ENCODE measurements at places on chromosomes 6 and 20. TPM values are rescaled to one million over a fixed set of nuclear protein-coding genes. Genes with fewer than 3 reads are reported as not detected.

The ABCC10 gene
- total RNA-seq = 22.0 TPM

The TBXT gene
- total RNA-seq = not detected

The GNMT gene
- total RNA-seq = not detected

The ZNF165 gene
- 0.62 TPM for total RNA-seq

The TRAPPC3L gene
- not detected for total RNA-seq

The HTR1E gene
- total RNA-seq = 0.16 TPM

The EYA2 gene
- total RNA-seq = 0.94 TPM

The ABHD16A gene
- 48.2 TPM for total RNA-seq

DNA sequence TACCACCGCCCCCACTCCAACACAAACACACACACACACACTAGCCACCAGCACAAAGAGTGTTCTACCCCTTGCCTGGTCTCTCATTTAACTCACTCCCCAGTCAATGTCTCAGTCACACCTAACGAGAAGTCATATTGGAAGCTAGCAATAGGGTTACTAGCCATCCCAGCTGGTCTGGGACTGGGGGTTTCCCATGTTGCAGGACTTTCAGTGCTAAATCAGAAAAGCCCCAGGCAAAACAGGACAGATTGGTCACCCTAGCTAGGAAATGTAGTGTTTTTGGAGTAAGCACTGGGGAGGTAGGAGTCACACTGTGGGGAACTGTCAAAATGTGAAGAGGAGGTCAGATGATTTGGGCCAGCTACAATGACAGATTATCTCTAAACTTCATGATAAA is 158.1 kb downstream of the UNC5CL start:
- DNase-seq = no peak

- DNase-seq = no peak
Measured at GRCh38 chr6:170063851-170064602, 226.9 kb downstream of the DLL1 start.

GRCh38 chr6:24323632-24324337 is 34.1 kb downstream of the DCDC2 start:
- DNase-seq = no peak

GRCh38 chr20:44135012-44135412 is 52.0 kb downstream of the JPH2 start:
- DNase-seq = no peak

DNA sequence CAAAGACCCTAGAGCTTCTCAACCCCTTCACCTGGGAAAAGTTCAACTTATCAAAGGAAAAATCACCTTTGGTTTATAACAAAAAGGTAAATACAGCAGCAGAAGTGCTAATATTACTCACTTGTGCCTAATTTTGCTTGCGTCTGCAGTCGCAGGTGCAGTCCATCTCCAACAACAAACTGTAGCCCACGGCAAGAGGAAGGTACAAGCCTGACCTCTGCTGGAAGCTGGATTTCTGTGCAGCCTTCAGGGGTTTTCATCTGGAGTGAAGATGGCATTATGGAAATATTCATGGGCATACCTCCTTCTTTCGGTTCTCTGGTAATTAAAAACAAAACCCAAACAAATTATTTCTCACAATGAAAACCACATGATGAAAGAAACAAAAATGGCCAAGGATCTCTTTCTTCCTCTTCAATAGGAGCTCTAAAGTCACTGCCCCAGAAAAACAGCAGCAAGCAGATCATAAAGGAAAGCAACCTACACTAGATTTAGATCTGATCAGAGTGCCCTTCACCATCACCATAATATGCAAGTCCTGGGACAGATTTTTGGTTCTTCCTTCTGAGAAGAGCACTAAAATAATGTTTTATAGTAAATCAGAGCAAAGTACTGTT is 7.8 kb downstream of the UBE3D start:
- peak; percentile 10 for DNase-seq

DNA sequence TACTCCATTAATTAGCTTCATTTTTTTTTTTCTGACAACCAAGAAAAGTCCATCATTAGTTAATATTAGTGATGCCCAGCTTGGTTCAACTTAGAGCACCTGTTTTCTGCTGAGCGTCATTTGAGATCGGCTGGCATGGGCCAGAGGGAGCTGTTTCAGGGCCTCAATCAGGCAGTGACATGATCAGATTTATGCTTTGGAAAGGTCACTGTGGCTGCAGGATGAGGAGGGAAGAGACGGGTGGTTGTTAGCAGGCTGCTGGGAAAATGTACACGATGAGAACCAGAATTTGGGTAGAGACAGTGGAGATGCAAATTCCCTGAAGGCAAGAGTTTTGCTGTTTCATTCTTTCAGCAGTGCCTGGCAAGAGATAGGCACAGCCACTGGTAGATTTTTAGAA is 4.4 kb upstream of the STX16 start:
- no peak for DNase-seq

- no peak for DNase-seq
Measured at GRCh38 chr6:109718991-109719390, 27.9 kb downstream of the FIG4 start.

DNA sequence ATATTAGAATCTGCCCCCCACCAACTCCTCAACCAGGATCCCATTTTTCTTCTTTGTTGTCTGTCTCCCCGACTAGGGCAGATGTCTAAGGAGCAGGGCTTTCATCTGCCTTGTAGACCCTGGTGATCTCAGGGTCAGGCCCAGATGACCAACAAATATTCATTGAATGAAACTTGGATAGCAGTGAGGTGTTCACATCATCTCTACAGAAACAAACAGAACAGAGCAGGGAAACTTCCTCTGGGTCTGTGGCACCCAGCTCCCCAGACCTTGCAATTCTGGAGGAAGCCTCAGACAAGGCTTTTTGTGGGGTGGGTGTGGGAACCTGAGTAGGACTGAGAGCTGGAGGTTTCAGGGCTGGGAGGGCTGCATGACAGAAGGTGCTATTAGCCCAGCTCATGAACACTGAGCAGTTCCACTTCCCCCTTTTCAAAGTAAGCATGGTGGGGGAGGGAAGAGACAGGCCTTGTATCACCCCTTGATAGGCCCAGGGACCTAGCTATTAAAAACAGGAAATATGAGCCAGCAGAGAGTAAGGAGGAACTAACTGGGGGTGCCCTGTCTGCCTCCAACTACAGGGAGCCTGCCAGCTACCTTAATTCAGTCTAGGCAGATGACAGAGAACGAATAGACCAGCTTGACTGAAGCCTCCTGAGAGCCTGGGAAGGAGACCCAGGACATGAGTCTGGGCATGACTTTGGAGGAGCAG is 37.3 kb upstream of the TOP1 start:
- DNase-seq = no peak

DNA sequence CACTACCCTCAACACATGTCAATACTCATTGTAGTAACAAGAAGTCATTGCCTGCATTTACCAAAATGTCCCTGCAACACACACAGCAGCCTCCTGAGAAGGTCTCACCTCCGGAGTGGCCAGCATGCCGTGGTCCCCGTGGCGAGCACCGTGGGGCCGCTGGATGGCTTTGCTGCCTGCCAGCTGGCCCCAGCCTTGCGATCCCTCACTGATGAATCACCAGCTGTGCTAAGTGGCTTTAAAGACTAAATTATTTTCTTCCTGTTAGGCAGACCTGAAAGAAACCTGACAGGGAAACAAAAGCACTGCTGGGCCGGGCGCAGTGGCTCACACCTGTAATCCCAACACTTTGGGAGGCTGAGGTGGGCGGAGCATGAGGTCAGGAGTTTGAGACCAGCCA is 306.7 kb downstream of the CDH4 start:
- DNase-seq = no peak

- DNase-seq = no peak
Measured at GRCh38 chr20:34512266-34512954, 3.8 kb upstream of the DYNLRB1 start.

GRCh38 chr6:4401408-4402368 is 266.3 kb upstream of the ECI2 start:
- DNase-seq = no peak

- DNase-seq = no peak
Measured at GRCh38 chr6:14172562-14172961, 55.0 kb downstream of the CD83 start.

DNA sequence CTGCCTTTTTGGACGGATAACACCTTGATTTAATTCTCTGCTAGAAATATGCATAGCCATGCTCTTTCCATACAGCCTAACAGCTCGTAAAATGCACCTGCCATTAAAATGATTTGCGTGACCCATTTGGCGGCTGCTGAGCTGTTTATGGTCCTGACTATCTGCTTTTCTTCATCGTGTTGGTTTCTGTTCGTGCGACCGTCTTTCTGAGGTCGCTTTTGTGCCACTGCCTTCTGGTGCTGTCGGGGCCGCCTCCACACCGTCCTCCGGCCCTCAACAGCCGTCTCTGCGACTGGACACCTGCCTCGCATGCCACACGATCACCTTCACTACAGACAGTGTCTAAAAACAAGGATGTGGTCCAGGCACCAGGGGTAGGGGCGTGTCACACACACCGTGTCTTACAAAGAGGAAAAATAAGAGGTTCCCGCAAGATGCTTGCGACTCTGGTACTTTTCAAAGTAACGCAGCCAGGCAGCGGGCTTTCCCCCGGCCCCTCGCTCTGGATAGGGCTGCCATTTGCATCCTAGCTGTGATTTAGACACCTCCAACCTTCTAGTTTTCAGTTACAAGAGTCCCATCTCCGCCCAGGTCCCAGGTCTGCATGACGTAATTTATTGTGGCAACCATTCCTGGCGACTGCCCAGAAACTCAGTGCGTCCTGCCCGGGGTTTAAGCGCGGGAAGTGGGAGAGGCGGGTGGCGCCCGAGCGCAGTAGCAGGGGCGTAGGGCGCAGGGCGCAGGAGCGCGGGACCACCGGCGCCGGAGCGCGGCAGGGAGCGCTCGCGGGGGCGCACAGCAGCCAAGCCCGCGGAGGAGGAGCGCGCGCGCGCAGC is at the start of gene STMND1:
STMND1 (plus strand) TSS at position 629 of the 836 bp plus-strand sequence. CDS start 208 bp downstream, outside the sequence.
- no peak for DNase-seq

DNA sequence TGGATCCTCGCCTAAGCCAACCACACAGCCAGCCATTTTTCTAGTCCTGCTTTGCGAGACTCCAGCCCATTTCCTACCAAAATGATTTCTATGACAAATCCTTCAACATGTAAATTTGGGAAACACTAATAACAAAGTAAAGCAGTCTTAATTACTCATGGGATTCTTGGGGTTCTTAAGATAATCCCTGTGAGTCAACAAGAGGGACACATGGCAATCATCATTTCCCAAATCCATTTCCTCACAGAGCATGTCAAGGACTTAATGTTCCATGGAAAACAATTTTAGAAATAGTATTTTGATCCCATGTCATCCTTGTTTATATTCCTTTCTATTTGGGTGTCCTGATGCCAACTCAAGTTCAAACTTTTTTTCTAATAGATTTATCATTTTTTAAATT is 322.7 kb upstream of the NOX3 start:
- no peak for DNase-seq

DNA sequence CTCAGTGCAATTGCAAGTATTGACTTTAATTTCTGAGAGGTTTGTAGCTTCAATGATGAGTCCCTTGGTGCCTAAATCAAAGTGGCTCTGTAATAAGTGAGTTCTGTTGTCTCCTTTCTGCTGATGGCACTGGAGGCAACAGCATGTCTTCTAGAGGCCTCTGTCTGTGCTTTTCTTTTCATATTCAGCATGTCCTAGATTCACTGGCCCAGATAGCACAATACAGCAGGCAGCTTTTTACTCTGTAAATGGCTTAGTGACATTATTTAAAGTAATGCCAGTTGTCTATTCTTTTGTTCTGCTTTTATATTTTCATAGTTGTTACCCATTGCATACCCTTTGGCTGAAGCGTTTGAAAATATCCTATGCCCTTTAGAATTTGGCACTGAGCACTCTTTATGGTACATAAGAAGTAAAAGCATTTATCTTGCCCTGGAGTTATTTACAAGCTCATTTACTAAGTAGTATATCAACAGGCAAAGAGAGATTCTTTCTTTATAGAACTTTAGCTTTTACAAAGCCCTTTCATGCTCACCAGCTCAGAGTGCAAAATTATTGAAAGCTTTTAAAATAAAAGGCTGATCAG is 271.5 kb upstream of the KCNQ5 start:
- DNase-seq = no peak

DNA sequence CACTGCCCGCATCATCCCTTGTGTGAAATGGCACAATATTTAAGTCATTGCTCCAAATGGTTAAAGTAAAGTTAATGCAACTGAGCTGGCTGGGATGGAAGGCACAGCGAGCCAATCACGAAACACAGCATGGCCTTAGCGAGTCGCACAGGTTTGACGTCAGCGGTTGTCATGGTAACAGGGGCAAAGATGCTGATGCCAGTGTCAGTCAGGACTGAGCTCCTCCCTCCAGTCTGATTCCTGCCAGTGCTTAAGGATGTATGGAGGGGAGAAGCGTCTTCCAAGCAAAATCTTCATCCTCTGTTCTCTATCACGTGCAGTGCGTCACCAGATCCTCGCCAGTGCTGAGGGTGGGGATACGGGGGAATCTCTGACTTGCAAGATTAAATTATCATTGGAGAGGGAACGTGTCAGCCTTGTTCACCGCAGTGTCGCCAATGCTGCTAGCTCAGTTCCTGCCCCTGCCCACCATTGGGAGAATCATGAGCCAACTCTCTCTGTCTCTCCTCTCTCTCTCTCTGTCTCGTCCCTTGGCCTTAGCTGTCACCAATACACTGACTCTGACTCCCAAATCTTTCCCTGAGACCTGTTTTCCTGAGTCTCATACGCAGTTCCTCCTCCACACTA is 24.5 kb downstream of the TSPYL4 start:
- DNase-seq = peak; percentile 93

DNA sequence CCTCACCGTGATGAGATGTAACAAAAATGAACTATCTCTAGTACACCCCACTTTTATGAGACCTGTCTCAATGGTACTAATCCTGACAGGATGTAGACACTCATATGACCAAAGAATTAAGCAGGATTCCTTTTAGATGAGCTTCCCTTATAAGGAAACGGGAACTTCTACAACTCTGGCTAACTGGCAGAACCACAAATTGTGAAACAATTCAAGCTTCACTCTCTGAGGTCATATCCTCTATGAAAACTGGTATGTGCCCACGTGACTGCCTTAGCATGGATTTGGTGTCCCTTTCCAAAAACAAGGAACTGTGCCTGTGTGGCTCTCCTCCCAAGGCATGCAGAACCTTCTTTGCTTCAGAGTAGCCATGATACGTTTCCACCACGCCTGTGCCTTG is 14.1 kb upstream of the CPNE5 start:
- DNase-seq = no peak

DNA sequence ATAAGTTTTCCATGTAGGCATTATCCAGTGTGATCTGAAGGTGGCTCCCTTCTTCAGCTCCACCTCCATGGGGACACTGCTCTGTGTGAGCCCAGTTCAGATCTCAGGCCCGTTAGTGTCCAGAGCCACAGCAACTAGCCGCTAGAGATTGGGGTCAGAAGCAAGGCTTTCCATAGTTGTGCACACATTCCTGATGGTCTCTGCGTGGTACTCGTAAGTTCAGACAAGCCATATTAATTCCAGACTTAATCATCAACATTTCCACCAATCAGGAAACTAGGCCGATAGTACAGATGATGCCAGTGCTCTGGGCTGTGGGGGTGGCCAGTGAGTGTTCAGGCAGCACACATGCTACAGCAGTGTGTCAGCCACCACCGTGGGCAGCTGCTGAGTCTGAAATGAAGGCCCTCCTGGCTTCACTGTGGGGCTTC is 17.5 kb upstream of the SYNCRIP start:
- DNase-seq = peak; percentile 20

DNA sequence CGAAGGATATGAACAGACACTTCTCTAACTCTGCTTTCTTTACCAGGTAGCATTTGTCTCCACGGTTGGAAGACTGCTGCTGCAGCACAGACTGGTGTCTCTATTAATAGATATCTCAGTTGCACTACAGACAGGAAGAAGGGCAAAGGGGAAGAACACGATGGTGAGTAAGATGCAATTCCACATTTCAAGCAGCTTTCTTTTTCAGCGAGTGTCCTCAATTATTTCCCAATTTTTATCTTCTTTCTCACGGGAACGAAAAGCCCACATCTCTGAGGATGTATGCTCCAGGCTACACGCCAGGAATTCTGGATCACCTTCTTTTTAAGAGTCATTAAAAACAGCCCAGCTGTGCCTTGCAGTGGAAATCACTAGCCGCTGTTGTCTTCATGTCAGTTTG is 311.6 kb upstream of the ECI2 start:
- DNase-seq = no peak

Data from occipital lobe (tissue), 3 donors.